ELR (cell line): ENCODE measurements at places on chromosomes 5 and 9.

- DNase-seq = peak; percentile 73
Observed at GRCh38 chr9:21690561-21690960, 111.9 kb upstream of the MTAP start.

DNA sequence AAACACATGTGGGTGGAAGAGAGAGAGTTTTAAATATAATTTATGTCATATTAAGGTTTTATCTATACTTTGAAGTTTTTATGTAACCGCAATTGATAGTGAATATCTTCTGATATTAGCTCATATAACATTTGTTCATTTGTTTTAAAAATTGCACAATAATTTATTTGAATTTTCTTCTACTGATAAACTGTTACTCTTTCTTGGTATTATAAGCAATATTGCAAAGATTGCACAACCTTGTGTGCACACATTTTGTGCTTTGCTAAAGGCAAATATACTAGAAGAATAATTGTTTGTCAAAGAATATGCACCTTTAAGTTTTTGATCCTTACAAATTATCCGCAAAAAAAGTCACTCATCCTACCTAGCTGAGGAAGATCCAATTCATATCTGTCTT, 275.7 kb downstream of the TLR4 start:
- no peak for DNase-seq

- DNase-seq = no peak
Observed at GRCh38 chr9:80550181-80550580, 978.4 kb downstream of the TLE4 start.

DNA sequence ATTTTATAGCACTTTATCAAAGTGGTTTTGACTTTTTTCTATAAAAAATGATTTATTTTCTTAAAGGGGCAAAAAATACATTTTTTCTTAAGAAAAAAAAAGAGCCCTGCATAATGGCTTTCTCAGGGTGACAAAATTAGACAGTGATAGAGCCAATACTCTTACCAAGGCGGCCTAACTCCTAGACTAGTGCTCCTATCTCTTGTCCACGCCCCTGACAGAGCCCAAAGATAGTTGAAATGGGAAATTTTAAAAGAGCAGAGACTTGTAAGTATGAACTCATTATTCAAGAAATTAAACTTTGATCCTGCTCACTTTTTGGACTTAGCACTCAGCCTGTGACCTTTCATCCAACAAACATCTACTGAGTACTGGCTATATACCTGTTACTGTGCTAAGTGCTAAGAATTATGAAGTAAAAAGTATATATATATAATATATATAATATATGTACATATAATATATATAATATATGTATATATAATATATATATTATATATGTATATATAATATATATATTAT, 1.2 kb downstream of the INVS start:
- peak; percentile 4 for DNase-seq

DNA sequence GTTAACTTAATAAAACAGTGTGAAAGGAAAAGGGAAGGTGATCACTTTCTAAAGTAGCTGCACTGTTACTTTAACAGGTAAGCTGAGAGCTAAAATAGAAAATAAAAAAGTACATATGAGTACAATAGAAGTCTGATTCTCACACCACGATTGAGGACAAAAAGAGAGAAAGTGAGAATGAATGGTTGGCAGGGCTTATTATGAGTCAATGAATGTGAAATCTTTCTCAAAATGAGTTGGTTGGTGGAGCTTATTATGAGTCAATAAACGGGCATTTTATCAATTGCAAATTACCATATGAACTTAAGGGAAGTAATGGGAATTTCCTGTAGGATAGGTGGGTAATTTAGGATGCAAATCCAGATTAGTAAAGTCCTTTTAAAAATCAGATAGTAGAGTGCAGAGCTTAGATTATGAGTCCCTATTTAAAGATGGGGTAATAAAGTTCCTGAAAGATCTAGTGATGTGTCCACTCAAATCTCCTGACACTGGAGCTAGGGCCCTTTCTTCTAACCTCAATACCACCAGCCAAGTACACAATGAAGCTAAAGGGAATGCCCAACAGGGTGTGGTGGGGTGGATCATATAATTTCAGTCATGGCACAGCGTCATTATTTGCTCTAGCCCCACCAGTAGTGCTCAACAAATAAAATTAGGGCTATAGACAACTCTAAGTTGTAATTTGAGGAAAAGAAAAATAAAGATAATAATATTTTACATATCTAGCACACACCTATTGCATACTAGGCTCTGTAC, 21.1 kb upstream of the TLR4 start:
- DNase-seq = peak; percentile 25

GRCh38 chr5:147857302-147858129, 21.0 kb upstream of the SCGB3A2 start:
- peak; percentile 59 for DNase-seq

DNA sequence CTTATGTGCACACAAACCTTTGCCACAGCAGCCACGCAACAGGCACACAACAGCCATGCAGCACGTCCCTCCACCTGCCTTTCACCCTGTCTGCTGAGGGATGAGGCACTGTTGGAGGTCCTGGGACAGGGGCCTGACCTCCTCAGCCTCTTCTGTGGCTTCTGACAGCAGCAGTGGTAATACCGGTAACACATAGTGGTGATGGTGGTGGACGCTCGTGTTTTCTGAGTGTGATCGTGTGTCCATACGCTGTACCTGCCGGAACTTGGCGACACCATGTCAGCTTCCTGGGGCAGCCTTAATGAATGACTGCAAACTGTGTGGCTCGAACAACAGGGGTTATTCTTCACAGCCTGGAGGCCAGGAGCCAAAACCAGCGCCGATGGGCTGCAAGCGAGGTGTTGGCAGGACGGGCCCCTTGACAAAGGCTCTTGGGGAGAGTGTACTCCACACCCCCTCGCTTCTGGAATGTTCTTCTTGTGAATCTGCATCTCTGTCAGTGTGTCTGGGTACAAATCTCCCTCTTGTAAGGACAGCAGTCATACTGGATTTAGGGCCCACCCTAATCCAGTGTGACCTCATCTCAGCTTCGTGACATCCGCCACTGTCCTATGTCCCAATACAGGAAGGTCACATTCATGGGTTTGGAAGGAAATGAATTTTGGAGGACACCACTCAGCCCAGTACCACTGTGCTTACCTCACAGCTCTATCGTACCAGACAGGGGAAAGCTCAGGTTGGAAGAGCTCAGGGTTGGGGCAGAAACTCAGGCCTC, 55.3 kb upstream of the EXOC3 start:
- DNase-seq = no peak

DNA sequence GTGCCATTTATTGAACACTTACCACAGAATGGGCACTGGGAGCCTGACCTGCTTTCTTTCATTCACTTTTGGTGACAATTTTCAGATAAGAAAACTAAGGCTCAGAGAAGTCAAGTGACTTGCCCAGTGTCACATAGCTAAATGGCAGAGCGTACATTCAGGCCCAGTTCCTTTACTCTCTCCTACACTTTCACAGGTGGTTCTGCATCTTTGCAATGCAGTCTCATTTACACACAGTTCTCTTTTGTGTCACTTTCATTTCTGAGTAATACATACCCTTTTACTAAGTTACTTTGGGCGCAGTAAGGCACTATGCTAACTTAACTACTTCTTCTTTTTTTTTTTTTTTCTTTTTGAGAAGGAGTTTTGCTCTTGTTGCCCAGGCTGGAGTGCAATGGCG, 8.3 kb downstream of the NFIL3 start:
- no peak for DNase-seq

DNA sequence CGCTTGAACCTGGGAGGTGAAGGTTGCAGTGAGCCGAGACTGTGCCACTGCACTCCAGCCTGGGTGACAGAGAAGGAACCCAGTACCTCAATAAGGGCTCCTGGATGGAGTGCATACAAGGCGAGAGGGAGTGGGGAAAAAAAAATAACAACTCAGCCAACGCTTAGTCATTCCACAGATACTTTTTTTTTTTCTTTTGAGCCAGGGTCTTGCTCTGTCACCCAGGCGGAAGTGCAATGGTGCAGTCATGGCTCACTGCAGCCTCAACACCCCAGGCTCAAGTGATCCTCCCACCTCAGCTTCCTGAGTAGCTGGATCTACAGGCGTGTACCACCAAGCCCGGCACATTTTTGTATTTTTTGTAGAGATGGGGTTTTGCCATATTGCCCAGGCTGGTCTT, 59.5 kb upstream of the GGTA1 start:
- DNase-seq = peak; percentile 92

DNA sequence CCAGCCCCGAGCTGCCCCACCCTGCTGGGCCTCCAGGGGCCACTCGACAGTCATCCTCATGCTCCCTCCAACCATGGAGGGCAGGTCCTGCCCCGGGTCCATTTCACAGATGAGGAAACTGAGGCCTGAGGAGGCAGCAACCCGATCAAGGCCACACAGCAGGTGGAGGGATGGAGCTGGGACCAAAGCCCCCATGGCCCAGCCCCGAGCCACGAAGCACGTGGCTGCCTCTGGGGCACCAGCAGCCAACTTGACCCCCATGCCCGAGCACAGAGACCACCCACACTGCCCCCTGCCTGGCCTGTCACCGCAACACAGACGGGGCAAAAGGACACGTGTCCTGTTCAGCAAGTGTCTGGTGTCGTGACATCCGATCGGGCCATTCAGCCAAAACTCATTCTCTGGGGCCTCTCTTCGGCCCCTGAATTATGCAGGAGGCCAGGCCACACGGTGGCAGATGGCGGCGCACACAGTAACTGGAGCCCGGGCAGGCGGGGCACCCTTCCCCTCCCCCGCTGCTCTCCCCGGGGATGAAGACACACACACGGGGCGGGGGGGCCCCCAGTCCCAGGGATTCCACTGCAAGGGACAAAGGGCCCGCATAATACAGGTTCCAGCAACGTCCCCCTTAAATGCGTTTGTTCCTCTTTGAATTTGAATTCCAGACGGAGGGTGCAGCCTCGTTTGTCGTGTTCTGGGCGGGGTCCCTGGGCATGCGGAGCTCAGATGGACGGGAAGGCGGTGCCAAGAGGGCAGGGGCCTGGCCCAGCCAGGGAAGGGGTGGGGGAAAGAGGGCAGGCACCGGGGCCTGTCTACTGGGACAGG, 29.4 kb upstream of the TMEM250 start:
- no peak for DNase-seq

DNA sequence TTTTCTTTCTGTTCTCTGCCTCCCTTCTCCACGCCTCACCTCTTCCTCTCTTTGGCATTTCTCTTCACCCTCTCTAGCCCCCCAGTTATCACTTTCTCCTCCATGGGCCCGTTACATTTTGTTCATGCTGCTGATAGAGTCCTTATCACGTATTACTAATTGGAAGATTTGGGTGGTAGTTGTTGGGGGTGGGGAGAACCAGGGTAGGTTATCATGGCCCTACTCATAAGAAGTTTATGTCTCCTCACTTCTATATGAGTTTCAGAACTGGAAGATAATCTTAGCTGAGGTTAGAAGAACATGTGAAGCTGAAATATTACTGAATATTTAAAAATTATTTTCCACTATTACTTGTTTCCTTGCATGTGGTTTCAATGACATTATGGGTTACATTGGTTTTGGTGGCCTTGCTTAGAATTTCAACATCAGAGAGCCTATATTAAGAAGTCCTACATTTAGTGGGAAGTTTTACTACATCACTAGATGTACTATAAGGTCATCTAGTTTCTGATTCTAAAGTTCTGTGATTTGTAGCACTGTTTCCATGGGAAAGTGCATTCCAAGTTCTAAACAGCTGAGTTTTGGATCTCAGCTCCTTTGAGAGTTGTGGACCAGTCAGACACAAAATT, 36.8 kb downstream of the PIP5K1B start:
- no peak for DNase-seq

DNA sequence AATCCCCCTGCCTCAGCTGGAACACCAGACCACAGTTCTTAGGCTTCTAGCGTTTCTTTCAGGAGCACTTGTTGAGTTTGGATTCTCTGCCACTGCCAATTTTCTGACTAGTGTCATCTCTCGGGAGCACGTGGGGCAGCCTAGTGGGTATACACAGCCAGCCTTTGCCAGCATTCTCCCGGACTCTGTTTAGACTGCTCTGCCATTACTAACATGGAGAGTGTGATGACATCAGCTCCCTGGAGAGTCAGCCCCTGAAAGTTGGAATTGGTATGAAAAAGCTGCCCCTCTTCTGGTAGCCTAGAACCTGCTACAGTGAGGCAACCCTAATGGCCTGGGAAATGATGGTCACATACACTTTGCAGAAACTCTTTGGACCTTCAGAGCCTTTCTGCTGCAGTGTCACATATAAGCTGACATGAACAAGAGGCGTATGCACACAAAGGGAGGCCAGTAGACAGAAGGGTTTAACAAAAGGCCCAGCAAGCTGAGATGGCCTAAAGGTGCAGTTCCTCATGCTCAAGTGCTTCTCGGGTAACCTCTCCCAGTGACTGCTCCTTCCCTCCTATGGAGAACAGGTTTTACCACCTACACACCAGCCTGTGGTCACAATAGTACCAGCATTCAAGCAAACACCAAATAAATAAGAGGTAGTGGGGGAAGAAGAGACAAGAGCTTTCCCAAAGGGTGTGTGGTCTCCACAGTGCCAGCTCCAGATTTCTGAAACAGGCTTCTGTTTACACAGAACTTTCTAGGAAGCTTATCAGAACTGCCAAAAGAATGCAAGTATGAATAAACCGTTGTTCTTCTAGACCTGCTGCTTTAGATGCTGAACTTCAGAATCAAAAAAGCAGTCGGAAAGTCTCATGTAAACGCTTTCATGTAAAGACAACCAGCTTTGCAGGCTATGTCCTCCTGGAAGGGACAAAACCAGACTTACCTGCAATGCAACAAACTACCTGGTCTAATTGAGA, 16.5 kb downstream of the SPACA9 start:
- no peak for DNase-seq

GRCh38 chr9:76459694-76460635, 983 bp downstream of the GCNT1 start:
- peak; percentile 80 for DNase-seq

- DNase-seq = no peak
Observed at GRCh38 chr5:59828623-59829022, 64.9 kb downstream of the PDE4D start.

DNA sequence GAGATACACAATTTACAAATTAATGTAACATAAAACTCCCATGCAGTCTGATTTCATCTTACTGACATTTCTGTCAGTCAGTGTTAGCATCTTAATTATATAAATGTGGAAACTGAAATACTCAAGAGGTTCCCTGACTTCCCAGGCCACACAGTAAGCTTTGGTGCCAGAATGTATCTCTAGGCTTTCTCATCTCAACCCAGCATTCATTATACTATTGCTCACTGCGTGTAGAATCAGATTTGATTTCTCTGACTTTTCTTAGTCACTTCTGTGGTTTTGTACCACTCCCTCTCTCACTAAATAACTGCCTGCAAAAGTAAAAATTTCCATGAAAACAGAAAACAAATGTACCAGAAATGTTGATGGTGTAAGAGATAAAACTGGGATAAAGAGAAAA, 31.7 kb upstream of the CDKN2B start:
- DNase-seq = peak; percentile 90

GRCh38 chr9:86434039-86434726, 80.0 kb upstream of the TUT7 start:
- peak; percentile 68 for DNase-seq

GRCh38 chr5:95374061-95374460, 17.1 kb upstream of the FAM81B start:
- DNase-seq = no peak

GRCh38 chr9:93857528-93857927, 97.6 kb downstream of the BARX1 start:
- no peak for DNase-seq
